Psoas muscle (tissue), 8 donors: ENCODE measurements at places on chromosomes 4 and X. TPM values are rescaled to one million over a fixed set of nuclear protein-coding genes. Genes with fewer than 3 reads are reported as not detected.

GK2 gene
- not detected for polyA plus RNA-seq

UGT2B11 gene
- polyA plus RNA-seq, result not detected

GRCh38 chrX:53089925-53090324 lies 4.0 kb upstream of the KANTR start:
- H3K27me3 ChIP-seq, result peaks cover 20% of the 10 kb centered on the region
- H3K4me1 ChIP-seq, result peaks cover 3% of the 10 kb centered on the region
- H3K27ac ChIP-seq, result no peak overlapping the region
- no peak overlapping the region for H3K4me3 ChIP-seq

DNA sequence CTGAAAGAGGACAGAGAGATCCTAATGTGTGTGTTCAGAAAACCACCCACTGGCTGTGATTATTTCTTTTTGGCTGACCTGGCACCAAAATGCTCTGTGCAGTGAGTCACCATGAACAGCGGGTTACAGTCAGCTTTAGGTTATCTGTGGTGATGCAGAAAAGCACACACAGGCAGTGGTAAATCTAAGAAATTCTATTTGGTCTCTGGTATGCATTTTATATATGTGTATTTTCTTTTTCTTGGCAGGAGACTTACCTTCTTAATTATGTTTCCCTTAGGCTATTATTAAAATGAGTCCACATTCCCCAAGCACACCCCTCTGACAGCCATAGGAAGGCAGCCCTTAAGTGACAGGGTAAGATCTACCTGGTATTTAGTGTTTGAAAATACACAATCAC lies 79.1 kb upstream of the TFDP3 start:
- H3K4me3 ChIP-seq, result no peak overlapping the region
- H3K27me3 ChIP-seq, result peaks cover 6% of the 10 kb centered on the region
- H3K27ac ChIP-seq, result no peak overlapping the region
- no peaks in the 10 kb centered on the region for H3K4me1 ChIP-seq

GRCh38 chr4:53914313-53915016 lies 149.9 kb downstream of the CHIC2 start:
- no peak overlapping the region for H3K27ac ChIP-seq
- no peaks in the 10 kb centered on the region for H3K4me1 ChIP-seq
- no peaks in the 10 kb centered on the region for H3K27me3 ChIP-seq
- H3K4me3 ChIP-seq, result no peak overlapping the region

- H3K36me3 ChIP-seq, result no peaks in the 10 kb centered on the region
- H3K4me1 ChIP-seq, result no peaks in the 10 kb centered on the region
- DNase-seq, result no peak
- H3K27me3 ChIP-seq, result no peaks in the 10 kb centered on the region
- no peak overlapping the region for H3K27ac ChIP-seq
- H3K4me3 ChIP-seq, result no peak overlapping the region
Measured at GRCh38 chr4:99430106-99430505, 5.0 kb downstream of the ADH7 start.

UGT2B10 gene
- polyA plus RNA-seq, result not detected

DNA sequence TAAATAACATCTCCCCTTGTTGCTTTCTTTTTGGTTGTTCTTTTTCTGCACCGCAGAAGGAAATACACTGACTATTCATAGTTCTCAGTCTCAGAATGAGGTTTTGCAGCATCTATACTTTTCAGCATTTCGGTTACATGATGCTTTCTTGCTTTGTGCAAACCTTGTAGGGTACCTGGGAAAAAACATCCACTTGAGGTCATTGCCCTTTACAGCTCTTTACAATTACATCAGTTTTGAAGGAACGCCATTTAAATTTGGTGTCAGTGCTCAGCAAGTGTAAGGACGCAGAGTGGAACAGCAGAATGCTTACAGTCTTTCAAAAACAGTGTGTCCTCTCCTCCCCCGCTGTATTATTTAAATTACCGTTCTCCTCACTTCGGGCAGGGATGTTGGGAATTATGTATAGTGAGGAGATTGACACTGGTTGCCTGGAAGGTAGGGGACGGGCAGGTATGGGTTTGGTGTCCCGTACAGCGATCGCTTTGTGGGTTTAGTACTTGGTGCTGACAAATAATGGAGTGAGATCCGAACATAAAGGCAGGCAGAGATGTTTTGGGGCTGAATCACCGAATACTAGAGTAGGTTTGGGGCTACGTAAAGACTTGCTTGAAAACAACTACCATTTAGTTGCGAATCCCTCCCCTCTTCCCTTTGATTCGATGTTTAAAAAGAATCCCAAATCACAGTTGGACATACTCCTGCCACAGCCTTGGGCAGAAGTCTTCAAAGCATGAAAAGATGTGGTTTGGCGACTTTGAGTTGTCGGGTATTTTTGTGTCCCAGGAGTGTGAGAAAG lies 2.0 kb upstream of the NKX3-2 start:
- H3K36me3 ChIP-seq, result no peaks in the 10 kb centered on the region
- H3K4me1 ChIP-seq, result peaks cover 12% of the 10 kb centered on the region
- peaks cover 99% of the 10 kb centered on the region for H3K27me3 ChIP-seq
- DNase-seq, result no peak
- H3K4me3 ChIP-seq, result no peak overlapping the region
- no peak overlapping the region for H3K27ac ChIP-seq

OPHN1 gene
- 1.5 TPM for polyA plus RNA-seq

GLOD5 gene
- polyA plus RNA-seq, result not detected

GRCh38 chr4:60314416-60314815 lies 885.7 kb upstream of the ADGRL3 start:
- H3K27me3 ChIP-seq, result no peaks in the 10 kb centered on the region
- H3K36me3 ChIP-seq, result no peaks in the 10 kb centered on the region
- H3K27ac ChIP-seq, result no peak overlapping the region
- H3K4me3 ChIP-seq, result no peak overlapping the region
- no peaks in the 10 kb centered on the region for H3K4me1 ChIP-seq
- no peak for DNase-seq

GRCh38 chr4:26028793-26029567 lies 115.0 kb downstream of the SMIM20 start:
- H3K4me1 ChIP-seq, result no peaks in the 10 kb centered on the region
- DNase-seq, result peak; percentile 83
- H3K36me3 ChIP-seq, result no peaks in the 10 kb centered on the region
- H3K27ac ChIP-seq, result no peak overlapping the region

DNA sequence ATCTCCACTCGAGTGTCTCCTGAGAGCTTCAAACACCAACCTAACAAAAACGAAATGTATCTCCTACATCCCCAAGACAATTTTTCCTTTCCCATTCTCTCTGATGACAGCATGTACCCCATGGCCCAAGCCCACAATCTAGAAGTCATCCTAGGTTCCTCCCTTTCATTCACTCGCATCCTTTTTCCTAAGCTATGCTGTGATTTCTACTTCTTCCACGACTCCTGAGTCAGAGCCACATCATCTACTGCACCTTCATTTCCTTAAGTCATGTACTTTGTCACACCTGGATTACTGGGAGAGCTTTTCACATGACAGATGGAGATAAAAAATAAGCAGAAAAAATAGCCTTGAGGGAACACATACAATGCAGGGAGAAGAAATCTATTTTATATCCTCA lies 20.1 kb downstream of the C4orf36 start:
- H3K4me1 ChIP-seq, result no peaks in the 10 kb centered on the region
- no peak overlapping the region for H3K4me3 ChIP-seq
- no peak for DNase-seq
- H3K36me3 ChIP-seq, result no peaks in the 10 kb centered on the region
- no peaks in the 10 kb centered on the region for H3K27me3 ChIP-seq
- H3K27ac ChIP-seq, result no peak overlapping the region

RGN gene
- 0.69 TPM for polyA plus RNA-seq

FRMPD4 gene
- not detected for polyA plus RNA-seq

- H3K4me1 ChIP-seq, result no peaks in the 10 kb centered on the region
- no peak overlapping the region for H3K4me3 ChIP-seq
- H3K27me3 ChIP-seq, result no peaks in the 10 kb centered on the region
- H3K27ac ChIP-seq, result no peak overlapping the region
- no peaks in the 10 kb centered on the region for H3K36me3 ChIP-seq
- DNase-seq, result no peak
Measured at GRCh38 chr4:175385797-175386196, 426.3 kb downstream of the GPM6A start.

REELD1 gene
- not detected for polyA plus RNA-seq

DNA sequence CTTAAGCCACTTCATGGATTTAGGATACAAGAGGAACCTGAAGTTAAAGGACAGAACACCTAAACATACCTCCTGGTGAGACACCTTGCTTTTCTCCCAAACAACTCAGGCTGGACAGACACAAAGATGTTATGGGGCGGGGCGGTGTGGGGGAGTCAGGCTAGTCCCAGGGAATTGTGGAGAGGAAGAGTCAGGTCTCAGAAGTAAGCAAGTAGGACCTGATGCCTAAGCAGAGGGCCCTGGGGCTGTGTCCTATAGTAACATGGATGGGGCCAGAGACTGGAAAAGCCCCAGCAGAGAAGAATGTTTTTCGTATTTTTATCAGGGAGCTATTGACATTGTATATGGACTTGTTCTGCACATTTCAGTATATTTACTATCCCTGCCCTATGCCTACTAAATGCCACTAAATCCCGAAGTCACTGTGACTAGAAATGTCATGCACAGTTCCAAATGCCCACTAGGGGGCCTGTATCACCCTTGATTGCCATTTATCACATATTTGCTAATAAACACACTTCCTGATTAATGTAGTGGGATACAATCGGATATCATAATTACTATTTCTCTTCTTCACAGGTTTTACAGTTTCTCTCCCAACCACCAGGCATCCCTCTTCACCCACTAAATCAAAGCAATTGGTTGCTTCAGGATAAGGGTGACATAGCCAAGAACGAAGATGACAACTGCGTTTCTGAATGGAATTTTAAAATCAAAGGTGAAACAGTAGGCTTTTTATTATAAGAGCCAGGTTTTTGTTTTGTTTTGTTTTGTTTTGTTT lies 23.8 kb upstream of the ARHGAP10 start:
- no peak overlapping the region for H3K27ac ChIP-seq
- DNase-seq, result no peak
- H3K27me3 ChIP-seq, result no peaks in the 10 kb centered on the region
- no peaks in the 10 kb centered on the region for H3K4me1 ChIP-seq

ADH7 gene
- polyA plus RNA-seq, result not detected

POF1B gene
- 0.04 TPM for polyA plus RNA-seq

- no peak for DNase-seq
- peak overlapping the region; percentile 22 for H3K4me3 ChIP-seq
- H3K27ac ChIP-seq, result no peak overlapping the region
- no peaks in the 10 kb centered on the region for H3K36me3 ChIP-seq
Measured at GRCh38 chr4:154658680-154659405, 46.4 kb upstream of the FGG start.

DNA sequence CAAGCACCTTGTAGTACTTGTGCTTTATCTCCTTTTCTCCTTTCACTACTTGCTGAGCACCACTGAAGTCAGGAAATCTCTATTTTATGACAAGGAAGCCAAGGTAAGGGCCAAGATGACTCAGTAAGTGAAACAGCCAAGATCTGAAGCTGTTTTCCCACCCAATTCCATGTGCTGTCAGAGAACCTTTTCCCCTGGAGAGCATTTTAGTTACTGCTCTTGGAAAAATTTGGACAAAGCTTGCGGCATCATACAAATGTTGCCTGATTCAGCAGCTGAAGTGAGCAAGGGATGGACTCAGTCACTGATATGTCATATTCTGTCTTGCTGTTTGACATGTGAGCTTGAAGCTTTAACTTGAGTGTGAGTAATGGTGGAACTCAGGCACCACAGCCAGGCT lies 391.4 kb downstream of the RAB28 start:
- no peaks in the 10 kb centered on the region for H3K27me3 ChIP-seq
- no peak overlapping the region for H3K4me3 ChIP-seq
- no peak overlapping the region for H3K27ac ChIP-seq

- no peaks in the 10 kb centered on the region for H3K27me3 ChIP-seq
- H3K4me1 ChIP-seq, result no peaks in the 10 kb centered on the region
- no peaks in the 10 kb centered on the region for H3K36me3 ChIP-seq
- DNase-seq, result no peak
- no peak overlapping the region for H3K27ac ChIP-seq
Measured at GRCh38 chr4:188691811-188692210, 552.6 kb downstream of the TRIML1 start.

DNA sequence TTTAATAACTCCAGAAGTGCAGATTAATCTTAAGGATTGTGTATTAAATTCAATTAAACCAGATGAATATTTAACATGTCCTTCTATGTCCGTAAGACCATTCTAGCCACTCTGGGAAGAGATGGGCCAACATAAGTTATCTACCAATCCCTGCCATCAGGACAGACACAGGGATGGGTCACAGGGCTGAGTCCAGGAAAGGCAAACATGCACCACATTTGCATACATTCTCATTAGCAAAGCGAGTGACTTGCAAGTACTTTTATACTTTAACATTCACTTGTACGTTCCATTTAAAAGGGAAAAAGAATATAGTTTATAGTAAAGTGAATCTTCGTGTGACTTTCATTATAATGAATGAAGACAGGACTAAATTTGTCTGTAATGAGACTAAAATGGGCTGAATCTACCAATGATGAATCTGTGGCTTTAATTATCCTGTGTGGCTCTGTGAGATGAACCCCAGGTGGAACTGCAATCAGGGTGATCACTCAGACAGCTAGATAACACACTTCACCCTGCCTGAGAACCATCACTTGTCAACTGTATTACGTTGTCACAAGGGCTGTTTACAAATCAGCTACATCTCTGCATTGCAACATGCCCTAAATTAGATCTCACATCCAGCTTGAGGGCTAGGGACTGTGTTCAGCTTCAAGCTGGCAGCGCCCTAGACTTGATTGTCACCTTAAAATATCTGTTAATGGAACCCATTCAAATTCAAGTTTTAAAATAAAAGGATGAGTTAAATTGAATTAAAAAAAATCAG lies 77.2 kb downstream of the SH3KBP1 start:
- no peak for DNase-seq
- peaks cover 7% of the 10 kb centered on the region for H3K4me1 ChIP-seq
- no peak overlapping the region for H3K27ac ChIP-seq
- H3K36me3 ChIP-seq, result no peaks in the 10 kb centered on the region
- H3K4me3 ChIP-seq, result no peak overlapping the region
- no peaks in the 10 kb centered on the region for H3K27me3 ChIP-seq

GRCh38 chr4:184102927-184103326 lies 114.7 kb downstream of the ENPP6 start:
- H3K4me3 ChIP-seq, result no peak overlapping the region
- H3K27ac ChIP-seq, result no peak overlapping the region
- no peaks in the 10 kb centered on the region for H3K36me3 ChIP-seq
- H3K4me1 ChIP-seq, result no peaks in the 10 kb centered on the region
- DNase-seq, result no peak

GRCh38 chr4:93319041-93319440 lies 509.5 kb upstream of the ATOH1 start:
- no peak overlapping the region for H3K27ac ChIP-seq
- no peak overlapping the region for H3K4me3 ChIP-seq
- H3K36me3 ChIP-seq, result no peaks in the 10 kb centered on the region

DNA sequence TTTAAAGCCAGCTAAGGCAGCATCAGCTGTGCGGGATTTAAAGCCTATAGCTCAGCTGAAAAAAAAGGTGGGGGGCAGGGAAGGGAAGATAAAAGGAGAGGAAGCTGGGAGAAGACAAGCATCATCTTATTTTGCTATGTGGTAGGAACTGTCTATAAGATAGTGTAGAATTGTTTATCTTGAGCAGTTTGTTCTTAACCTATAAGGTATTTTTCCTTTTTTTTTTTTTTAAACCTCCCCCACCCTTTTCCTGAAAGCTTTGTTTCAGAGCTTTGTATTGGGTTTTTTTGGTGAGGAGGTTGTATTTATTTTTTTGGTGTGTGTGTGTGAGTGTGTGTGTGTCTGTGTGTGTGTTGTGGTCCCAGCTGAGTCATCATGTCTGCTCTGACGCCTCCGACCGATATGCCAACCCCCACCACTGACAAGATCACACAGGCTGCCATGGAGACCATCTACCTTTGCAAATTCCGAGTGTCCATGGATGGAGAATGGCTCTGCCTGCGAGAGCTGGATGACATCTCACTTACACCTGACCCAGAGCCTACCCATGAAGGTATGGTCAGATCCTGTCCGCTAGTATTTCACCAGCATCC lies 531 bp downstream of the RUFY3 start:
- no peaks in the 10 kb centered on the region for H3K27me3 ChIP-seq
- no peaks in the 10 kb centered on the region for H3K36me3 ChIP-seq
- peak overlapping the region; percentile 57 for H3K4me3 ChIP-seq
- no peaks in the 10 kb centered on the region for H3K4me1 ChIP-seq
